ENCODE measurements at places on chromosomes 13 and 19.

DNA sequence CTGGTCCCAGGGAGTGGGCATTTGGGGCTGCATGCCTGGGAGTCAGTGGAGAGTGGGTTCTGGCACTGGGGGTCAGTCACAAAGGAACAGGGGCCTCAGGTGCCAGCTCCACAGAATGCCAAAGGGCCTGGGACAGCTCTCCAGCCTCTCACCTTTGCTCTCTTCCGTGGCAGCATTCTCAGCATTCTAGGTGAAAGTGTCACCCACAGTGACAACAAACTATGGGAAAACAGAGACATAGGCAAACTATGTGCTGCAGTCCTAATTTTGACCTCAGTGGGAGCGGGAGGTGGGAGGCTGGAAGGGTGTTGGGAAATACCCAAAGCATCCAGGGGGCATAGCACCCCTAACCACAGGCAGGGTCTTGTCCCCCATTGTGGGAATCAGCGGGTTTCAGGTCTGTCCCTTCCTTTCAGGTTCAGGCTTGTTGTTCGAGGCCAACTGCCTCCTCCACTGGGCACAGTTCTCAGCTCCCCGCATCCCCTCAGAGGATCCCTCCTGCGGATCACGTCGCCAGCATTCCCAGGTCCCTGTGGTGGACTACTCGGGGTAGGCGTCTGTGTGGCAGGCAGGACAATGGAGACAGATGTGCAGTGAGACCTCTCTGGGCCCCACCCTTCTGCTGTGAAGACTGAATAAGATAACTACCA, 52.4 kb downstream of the TSHZ3 start:
- DNase-seq: no peak

GRCh38 chr13:110416131-110417025, 109.3 kb downstream of the COL4A2 start:
- peak; percentile 65 for DNase-seq

GRCh38 chr13:37187621-37188020, 82.2 kb upstream of the CSNK1A1L start:
- DNase-seq: no peak

GRCh38 chr13:28494778-28495537, at the start of gene FLT1:
Gene FLT1, minus strand, starts transcription at chr13:28495128. Its CDS starts 285 bp downstream, at chr13:28494843.
- peak; percentile 44 for DNase-seq

DNA sequence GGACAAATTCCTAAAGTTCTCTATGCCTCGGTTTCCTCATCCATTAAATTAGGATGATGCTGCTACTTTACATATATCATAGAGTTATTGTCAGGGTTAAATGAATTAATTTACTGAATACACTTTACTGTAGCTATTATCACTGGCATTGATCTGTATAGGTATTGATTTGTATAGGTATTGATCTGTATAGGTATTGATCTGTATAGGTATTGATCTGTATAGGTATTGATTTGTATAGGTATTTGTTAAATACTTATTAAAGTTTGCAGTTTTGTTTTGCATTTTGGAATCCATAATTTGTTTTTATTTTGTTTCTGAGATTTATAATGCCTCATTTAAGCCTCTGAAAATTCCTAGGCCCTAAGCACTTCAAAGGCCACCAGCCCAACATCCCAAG, 2.4 kb upstream of the PPP2R1A start:
- no peak for DNase-seq

DNA sequence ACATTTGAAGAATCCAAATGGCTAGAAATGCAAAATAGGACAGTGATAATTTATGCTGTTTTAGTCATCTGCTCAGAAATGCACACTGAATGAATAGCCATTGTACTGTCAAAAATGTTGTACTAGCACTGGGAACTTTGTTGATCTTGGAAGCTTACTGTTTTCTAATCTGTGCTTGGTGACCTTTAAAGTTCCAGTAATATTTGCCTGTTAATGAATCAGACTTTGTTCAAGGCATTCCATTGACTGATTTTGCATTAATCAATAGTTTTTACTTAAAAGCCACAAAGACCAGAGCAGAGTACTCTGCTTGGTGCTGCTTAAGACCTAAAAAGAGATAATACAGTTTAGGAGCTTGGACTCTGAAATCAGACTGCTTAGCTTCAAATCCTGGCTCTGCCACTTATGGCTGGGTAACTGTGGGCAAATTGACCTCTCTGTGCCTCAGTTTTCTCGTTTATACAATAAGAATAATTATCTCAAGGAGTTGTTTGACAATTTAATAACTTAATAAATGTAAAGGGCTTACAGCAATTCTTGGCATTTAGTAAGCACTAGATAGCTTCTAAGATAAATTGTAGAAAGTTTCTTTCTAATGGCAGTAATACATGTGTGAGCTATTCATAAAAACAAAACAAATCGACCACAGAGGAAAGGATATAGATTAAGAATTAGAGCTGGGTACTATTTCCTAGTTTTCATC, 4.6 kb upstream of the SLAIN1 start:
- DNase-seq: no peak

GRCh38 chr19:13613447-13613846, 107.2 kb upstream of the CACNA1A start:
- DNase-seq: no peak

DNA sequence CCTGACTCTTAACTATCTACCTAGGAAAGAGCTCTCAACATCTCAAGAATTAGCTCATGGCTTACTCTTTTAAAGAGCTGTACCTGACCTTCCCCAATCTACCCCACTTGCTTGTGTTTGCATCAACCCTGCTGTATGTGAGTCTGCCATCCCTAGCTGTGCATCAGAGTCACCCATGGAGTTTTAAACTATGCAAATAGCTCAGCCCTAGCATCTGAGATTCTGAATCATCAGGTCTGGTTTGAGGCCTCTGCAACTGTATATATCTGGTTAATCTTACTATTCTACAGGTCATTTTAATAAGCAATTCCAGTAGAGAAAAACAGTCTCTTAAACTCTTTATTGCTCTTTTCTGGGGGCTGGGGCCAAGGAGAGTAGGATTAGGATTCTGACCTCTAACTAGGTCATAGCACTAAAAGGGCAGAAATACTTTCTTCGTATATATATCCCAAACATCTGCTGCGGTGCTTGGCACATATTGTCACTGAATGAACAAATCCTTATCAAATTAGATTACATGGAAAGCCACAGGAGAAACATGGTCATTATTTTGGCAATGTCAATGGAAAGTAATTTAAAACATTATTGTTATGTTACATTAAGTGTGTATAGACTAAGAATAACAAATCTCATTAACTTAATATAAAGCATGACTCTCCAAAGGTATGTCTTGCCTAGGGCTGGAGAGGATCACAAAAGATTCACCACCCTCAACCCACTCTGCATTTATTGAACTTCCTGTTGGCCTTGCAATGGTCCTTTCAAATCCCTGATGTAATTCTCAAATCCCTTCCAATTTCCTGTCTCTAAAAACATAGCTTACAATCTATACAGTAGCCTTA, 232.2 kb downstream of the DACH1 start:
- DNase-seq: no peak

- DNase-seq: peak; percentile 56
Observed at GRCh38 chr19:31139871-31140505, 209.2 kb downstream of the TSHZ3 start.

DNA sequence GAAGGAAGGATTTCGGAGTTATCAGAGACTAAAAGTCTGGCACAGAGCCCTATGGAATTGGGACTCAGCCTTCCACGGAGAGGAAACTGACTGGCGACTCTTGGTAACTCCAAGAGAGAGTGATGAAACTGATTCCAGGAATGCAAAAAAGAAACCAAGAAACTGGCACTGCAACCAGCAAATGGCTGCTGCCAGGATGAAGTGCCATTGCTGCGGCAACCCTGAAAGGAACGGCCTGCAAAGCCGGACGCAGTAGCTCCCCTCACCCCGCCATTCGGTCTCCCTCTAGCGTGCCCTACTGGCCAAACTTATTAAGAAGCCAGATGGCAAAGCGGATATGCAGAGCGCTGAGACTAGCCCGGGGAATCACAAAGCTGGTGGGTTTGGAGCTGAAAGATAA, 236.0 kb downstream of the PCDH9 start:
- DNase-seq: peak; percentile 83

DNA sequence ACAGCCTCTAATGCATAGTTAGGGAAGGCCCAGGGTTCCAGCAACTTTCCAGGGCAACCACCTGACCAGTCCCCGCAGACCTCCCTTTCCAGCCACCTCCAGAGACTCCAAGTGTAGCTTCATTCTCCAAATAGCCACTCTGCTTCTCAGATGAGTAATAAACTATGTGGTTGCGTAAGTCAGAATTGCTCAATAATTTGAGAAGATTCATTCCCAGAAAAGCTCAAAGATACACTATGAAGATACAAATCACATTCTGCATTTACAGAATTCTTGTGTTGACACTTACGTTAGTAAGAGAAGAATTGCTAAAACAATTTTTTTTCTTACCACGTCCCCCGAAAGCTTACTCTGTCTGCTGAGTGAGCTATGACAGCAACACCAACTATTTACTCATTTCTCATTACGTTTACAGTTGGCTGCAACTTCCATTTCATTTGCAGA, 8.2 kb upstream of the LATS2 start:
- DNase-seq: peak; percentile 98

- peak; percentile 57 for DNase-seq
Observed at GRCh38 chr13:31012655-31013024, 80.2 kb downstream of the TEX26 start.

- DNase-seq: no peak
Observed at GRCh38 chr13:79386125-79386826, 19.8 kb downstream of the RBM26 start.

DNA sequence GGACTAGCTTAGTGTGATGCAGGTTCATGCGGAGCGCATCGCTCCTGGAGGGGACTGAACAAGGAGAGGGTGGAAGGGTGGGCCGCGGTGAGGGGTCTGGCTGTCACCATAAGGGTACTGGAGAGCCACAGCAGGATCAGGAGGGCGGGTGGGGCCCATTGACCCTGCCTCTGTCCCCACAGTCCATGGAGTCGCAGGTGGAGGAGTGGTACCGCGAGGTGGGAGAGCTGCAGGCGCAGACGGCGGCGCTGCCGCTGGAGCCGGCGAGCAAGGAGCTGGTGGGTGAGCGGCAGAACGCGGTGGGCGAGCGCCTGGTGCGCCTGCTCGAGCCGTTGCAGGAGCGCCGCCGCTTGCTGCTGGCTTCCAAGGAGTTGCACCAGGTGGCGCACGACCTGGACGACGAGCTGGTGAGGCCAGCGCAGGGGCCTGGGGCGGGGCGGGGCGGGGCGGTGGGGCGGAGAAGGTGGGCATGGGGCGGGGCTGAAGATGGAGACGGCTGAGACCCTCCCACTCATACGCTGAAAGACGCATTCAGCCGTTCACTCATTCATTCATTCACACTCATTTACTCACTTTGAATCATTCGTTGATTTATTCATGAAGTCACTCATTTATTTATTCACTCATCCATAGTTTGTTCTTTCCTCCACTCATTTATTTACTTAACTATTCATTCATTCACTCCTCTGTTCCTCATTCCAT, 27.5 kb upstream of the SHKBP1 start:
- DNase-seq: peak; percentile 53

DNA sequence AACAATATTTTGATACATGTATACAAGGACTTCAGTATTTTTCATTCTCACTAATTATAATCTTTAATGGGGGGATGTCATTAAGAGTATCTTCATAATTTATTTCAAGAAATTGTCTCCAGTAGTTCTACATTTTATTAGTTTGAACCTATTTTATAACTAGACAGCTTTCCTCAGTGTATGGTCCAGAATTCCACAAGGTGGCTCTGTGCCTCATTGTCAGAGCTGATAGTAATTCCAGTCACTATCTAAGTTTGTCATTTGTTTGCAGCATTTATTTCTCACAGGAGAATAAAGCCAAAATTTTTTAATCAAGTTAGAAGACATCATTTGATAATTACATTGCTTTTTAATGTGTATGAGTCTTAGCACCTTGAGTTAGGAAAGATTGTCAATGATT, 1633.0 kb upstream of the PCDH20 start:
- DNase-seq: no peak

GRCh38 chr13:47796816-47797215, 204.3 kb downstream of the SUCLA2 start:
- no peak for DNase-seq

DNA sequence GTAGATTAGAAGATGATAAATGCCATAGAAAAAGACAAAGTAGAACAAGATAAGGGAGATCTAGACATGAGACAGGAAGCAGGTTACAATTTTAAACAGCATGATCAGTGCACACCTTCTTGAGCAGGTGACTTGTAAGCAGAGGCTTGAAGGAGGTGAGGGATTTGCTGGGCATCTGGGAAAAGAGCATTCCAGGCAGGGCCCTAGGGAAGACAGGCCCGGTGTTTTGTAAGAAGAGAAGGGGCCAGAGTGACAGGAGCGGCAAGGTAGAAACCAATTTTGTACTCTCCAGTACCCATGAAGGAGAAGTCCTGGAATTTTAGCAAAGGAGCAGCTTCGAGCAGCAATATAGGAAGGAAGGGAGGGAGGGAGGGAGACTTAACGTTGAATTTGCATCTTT, 296.5 kb downstream of the MZT1 start:
- DNase-seq: no peak

DNA sequence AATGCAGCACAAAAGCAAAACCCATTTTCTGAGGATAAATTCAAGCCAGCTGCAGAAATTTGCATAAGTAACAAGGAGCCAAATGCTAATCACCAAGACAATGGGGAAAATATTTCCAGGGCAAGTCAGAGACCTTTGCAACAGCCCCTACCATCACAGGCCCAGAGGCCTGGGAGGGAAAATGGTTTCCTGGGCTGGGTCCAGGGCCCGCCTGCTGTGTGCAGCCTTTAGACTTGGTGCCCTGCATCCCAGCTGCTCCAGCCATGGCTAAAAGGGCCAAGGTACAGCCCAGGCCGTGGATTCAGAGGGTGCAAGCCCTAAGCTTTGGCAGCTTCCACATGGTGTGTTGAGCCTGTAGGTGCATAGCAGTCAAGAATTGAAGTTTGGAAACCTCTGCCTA, 309.5 kb upstream of the SGCG start:
- DNase-seq: no peak

DNA sequence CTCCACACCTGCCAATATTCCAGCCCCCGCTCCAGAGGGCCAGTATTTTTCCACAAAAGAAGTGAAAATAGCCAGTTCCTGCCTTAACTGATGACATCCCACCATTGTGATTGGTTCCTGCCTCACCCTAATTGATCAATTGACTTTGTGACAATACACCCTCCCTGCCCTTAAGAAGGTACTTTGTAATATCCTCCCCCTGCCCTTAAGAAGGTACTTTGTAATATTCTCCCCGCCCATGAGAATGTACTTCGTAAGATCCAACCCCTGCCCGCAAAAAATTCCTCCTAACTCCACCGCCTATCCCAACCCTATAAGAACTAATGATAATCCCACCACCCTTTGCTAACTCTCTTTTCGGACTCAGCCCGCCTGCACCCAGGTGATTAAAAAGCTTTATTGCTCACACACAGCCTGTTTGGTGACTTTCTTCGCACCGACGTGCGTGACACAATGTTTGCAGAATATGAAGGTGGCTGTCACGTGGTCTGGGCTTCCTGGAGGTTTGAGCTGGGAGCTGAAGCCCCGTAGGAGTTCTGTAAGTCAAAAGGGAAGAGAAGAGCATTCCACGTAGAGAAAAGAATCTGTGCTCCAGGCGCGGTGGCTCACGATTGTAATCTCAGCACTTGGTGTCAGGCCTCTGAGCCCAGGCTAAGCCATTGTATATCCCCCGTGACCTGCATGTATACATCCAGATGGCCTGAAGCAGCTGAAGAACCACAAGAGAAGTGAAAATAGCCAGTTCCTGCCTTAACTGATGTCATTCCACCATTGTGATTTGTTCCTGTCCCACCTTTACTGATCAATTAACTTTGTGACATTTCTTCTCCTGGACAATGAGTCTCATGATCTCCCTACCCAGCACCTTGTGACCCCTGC, 6.2 kb upstream of the FUT3 start:
- DNase-seq: no peak
